ENCODE measurements at places on chromosomes 2 and 18.

DNA sequence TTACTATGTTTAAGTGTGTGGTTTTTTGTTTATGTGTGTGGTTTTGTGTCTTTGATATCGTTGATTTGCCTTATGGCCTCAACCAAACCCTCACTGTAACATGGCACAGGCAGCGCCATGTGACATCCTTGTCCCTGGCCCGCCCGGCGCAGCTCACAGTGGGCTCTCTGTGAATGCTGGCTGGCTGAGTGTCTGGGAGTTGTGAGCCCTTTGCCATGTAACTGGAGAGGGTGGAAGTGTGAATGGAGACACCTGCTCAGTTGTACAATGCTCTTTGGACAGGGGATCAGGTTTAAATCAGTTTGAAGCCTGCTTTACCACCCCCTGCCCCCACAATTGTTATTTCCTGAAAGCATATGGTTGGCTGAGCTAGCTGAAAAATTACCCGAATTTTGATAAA lies 41.8 kb downstream of the TCF7L1 start:
- no peak for DNase-seq

DNA sequence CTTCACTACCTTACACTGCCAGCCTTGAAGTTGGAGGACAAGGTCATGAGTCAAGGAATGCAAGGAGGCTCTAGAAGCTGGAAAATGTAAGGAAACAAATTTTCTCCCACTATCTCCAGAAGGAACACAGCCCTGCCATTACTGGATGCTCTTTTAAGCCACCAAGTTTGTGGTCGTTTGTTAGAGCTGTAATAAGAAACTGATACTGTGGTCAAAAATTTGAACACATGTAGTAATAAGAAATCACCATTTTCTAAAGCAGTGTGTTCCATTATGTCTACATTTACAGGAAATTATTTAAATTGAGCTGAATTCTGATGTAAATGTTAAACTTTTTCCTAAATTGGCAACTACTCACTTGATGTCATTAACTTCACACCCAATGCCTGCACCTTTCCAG lies 729.0 kb downstream of the KCNJ3 start:
- no peak for DNase-seq

DNA sequence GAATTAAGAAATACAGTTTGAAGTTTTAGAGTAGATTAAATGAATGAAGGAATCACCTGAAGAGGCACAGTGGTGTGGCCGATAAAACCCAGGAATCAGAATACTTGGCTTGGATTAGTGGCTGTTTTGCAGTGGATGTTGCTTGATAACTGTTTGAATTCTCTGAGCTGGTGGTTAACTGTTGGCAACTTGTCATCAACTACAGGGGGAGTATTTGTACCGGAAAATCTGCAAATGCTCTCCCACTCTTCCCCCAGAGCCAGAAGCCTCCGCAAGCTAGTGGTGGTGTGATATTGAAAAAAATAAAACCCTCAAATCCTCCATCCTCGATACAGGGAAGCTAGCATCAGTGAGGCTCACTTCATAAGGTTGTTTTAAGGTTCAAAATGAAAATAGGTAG lies 326.7 kb downstream of the DPP10 start:
- no peak for DNase-seq

- no peak for DNase-seq
Measured at GRCh38 chr2:239230318-239231052, 170.3 kb downstream of the HDAC4 start.

DNA sequence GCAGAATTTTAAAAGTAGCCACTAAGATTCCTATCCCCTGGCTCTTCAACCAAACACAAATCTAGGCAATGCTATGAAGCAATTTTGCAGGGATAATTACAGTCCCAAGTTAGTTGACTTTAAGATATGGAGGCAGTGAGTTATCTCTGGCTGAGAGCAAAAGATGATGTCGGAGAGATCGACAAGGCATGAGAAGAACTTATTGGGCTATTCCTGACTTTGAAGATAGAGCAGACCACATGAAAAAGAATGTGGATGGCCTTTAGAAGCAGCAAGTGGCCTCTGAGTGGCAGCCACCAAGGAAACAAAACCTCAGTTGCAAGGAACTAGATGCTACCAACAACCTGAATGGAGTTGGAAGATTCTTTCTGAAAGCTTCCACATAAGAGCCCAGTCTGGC lies 58.2 kb upstream of the PPM1B start:
- no peak for DNase-seq

GRCh38 chr2:23760736-23761135 lies 166.2 kb downstream of the ATAD2B start:
- no peak for DNase-seq

- no peak for DNase-seq
Measured at GRCh38 chr18:48575658-48576456, 37.0 kb downstream of the CTIF start.

- DNase-seq: no peak
Measured at GRCh38 chr2:4416431-4416830, 713.1 kb downstream of the DCDC2C start.

- no peak for DNase-seq
Measured at GRCh38 chr2:47230418-47230817, 75.3 kb upstream of the STPG4 start.

DNA sequence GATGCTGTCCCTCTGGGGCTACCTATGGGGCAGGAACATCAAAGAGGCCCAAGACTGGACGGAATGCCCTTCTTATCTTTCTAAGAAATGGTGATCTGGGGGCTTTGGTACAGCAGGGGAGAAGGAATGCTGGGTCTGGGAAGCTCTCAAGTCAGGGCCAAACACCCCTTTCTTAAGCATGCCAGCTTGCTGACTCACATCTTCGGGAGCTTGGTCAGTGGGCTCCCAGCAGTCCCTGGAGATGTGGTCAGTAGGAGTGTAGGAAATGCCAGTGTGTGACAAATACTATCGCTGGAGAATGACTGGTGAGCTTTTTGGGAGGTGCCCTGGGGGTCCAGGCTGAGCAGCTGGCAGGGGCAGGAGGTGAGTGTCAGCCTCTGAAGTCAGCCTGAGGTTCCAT lies 105.0 kb upstream of the CDC42EP3 start:
- no peak for DNase-seq

GRCh38 chr2:204667990-204668389 lies 122.7 kb downstream of the PARD3B start:
- no peak for DNase-seq

DNA sequence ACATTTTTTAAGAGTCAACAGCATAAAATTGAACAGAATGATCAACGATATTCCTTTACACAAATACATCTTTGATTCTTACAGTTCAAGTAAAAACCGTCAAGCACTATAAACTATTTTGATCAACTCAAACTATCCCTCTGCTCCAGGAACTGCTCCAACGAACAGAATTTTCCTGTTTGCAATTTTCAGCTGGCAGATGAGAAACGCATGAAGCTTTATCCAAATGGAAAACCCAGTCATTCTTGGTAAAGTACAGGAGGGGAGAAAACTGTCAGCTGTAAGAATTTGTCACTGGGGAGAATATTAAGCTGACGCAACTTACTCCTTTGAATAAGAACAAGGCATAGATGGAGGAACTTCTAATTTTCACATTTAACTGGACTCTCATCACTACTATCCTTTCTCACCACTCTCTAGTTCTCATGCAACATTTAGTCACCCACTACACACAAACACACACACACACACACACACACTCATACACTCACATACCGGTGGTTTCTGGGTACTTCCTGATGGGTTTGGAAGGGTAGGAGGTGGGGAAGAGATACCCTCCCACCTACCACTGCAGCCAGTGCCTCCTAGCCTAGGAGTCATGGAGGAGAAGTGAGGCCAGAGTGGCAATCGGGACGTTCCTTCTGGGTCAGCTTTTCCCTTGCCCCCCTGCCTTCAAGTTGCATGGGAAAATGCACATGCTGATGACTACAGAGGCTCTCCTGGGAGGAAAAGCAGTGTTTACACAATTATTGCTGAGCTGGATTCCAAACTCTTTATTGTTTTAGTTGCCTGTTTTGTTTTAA lies 54.0 kb upstream of the SPATS2L start:
- DNase-seq: no peak

DNA sequence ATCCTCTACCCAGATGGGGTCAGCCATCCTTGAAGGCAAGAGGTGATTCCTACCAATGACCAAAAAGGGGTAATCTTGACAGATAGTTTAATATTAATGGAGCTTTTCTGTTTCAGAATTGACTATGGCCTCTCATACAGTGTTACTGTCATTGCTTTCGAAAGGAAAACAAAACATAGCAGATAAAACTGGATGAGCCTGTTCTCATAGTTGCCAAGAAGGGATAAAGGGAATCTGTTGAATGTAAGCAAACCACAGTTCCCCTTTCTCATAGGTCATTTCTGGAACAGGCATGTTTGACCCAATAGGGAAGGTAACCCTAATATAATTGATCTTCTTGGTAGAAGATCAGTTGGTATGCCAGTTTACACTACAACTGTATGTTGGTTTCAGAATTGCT lies 1.6 kb downstream of the RAB27B start:
- no peak for DNase-seq
